Suprapubic skin (tissue), 4 donors: ENCODE measurements at places on chromosomes 4 and X.

GRCh38 chrX:104307341-104307740 lies 52.6 kb upstream of the ESX1 start:
- DNase-seq, result no peak
- peaks cover 3% of the 10 kb centered on the region for H3K4me1 ChIP-seq
- H3K27me3 ChIP-seq, result no peaks in the 10 kb centered on the region
- no peaks in the 10 kb centered on the region for H3K36me3 ChIP-seq
- H3K27ac ChIP-seq, result no peak overlapping the region
- no peak overlapping the region for H3K4me3 ChIP-seq

DNA sequence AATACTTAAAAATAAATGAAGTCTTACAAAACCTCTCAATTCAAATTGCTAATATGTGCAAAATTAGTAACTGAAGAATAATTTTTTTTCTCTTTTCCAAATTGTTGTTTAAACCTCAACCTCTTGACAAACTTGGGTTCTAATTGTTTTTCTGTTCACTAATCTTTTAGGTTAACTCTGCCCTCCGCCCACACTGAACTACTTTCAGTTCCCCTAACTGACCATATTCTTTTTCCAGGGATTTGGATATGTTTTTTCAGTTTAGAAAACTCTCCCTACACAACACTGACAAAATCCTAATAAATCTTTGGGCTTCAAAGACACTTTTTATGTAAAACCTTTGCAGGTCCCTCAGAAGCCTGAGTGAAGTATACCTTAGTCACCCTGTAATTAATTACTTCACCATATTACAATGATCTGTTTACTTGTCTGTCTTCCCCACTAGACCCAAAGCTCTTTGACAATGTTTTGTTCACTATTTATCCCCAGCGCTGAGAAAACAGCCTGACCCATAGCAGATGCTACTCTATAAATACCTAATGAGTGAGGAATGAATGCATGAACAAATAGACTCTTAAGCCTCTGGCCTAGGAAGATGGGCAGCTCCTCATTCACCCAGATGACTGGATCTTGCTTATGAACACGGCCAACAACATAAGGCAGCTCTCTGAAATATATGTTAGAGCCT lies 134.9 kb downstream of the MAML3 start:
- H3K27ac ChIP-seq, result no peak overlapping the region
- no peak overlapping the region for H3K4me3 ChIP-seq
- no peaks in the 10 kb centered on the region for H3K36me3 ChIP-seq

DNA sequence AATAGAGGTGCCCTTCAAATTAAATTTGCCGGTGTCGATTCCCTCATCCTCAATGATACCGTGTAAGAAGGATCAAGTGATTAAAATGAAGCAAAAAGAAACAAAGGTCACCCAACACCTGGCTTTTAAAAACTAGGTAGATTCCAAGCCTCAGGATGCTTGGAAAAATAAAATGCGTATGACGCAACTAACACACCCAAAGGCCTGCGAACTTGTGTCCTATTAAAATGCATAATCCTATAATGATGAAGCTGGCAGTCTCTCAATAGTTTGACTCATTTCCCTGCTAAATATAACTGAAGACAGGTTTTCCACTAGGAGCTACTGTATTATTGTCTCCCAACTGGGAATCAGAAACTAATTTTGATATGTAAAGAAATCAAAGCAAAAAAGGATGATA lies 263.2 kb downstream of the DHX15 start:
- no peaks in the 10 kb centered on the region for H3K27me3 ChIP-seq
- no peak overlapping the region for H3K4me3 ChIP-seq
- no peaks in the 10 kb centered on the region for H3K36me3 ChIP-seq
- DNase-seq, result no peak
- H3K27ac ChIP-seq, result no peak overlapping the region

DNA sequence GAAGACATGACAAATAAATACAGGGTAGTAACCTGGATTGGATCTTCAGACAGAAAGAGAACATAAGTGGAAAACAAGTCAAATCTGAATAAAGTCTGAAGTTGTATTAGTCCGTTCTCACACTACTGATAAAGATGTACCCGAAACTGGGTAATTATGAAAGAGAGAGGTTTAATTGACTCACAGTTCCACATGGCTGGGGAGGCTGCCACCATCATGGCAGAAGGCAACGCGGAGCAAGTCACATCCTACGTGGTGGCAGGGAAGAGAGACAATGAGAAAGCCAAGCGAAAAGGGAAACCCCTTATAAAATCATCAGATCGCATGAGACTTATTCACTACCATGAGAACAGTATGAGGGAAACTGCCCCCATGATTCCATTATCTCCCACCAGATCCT lies 82.8 kb downstream of the USP46 start:
- H3K27me3 ChIP-seq, result no peaks in the 10 kb centered on the region
- no peaks in the 10 kb centered on the region for H3K36me3 ChIP-seq
- H3K27ac ChIP-seq, result no peak overlapping the region
- H3K4me3 ChIP-seq, result no peak overlapping the region
- no peaks in the 10 kb centered on the region for H3K4me1 ChIP-seq
- DNase-seq, result no peak

DNA sequence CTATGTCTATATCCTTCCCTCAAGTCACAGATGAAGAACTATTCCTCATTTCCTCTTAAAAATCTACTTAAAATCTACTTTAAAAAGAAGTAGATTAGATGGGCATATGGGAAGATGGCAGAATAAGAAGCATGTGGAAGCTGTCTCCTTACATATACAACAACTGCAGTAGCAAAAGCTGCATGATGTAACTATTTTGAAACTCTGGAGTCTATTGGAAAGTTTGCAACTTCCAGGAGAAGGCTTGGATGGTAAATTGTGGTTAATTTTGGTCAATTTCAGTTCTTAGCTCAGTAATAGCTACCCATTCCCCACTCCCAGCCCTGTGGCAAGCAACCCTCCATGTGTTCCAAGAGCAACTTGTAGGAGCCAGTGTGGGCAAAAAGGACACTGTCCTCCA lies 36.9 kb downstream of the MORC4 start:
- H3K4me1 ChIP-seq, result no peaks in the 10 kb centered on the region
- no peak for DNase-seq
- no peak overlapping the region for H3K4me3 ChIP-seq
- H3K36me3 ChIP-seq, result peaks cover 9% of the 10 kb centered on the region

DNA sequence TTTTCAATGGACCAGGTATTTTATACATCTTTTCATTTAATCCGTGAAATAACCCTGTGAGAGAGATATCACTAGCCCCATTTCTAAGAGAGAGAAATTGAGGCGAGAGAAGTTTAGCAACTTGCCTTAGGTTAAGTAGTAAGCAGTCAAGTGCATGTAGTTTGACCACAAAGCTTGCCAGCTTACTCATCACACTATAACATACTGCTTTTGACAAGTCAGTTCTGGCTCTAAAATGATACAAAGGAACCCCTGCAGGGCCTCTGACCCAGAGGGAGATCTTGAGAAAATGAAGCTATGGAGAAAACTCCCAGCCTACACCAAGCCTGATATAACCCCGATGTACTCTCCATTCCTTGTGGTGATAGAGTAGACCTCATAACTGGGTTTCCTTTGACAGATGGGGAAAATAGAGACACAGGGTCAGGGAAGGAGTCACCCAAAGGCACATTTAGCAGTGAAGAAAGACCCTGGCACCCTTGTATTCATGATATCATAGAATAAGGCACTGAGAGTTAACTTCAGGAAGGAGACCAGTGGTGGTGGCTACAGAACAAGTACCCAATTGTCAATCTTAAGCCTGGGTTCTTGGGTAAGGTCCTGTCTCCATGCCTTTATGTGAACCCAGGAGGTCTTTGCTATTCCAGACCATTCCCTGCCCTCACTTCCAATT lies 60.2 kb upstream of the MSN start:
- H3K4me3 ChIP-seq, result no peak overlapping the region
- no peaks in the 10 kb centered on the region for H3K36me3 ChIP-seq
- H3K27ac ChIP-seq, result no peak overlapping the region
- no peaks in the 10 kb centered on the region for H3K27me3 ChIP-seq

- no peaks in the 10 kb centered on the region for H3K4me1 ChIP-seq
- H3K27ac ChIP-seq, result no peak overlapping the region
- no peak overlapping the region for H3K4me3 ChIP-seq
- no peak for DNase-seq
- no peaks in the 10 kb centered on the region for H3K27me3 ChIP-seq
- no peaks in the 10 kb centered on the region for H3K36me3 ChIP-seq
Observed at GRCh38 chrX:131677655-131678628, 134.1 kb downstream of the OR13H1 start.

GRCh38 chr4:5890063-5890727 lies 2.7 kb downstream of the CRMP1 start:
- H3K4me3 ChIP-seq, result peak overlapping the region; percentile 19
- no peak overlapping the region for H3K27ac ChIP-seq
- peaks cover 40% of the 10 kb centered on the region for H3K4me1 ChIP-seq

DNA sequence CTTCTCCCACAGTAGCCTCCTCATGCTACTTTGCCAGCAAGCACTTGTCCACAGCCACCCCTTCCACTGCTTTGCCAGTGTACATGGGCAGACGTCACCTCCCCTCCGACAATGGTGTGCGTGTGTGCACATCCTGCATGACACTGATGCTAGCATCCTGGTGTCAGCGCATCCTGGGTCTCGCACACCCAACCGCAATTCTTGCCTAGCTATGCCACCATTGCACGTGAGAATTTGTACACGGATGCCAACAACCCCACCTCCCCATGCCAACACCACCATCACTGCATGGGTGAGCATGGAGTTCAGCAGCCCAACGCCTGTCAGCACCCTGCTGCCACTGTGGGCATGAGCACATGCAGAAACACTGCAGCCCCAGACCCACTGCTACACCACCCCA lies 550.0 kb downstream of the STPG2 start:
- no peaks in the 10 kb centered on the region for H3K27me3 ChIP-seq
- H3K27ac ChIP-seq, result no peak overlapping the region
- no peak for DNase-seq
- H3K4me3 ChIP-seq, result no peak overlapping the region
- no peaks in the 10 kb centered on the region for H3K4me1 ChIP-seq

GRCh38 chrX:19807414-19807813 lies 80.0 kb downstream of the SH3KBP1 start:
- H3K4me1 ChIP-seq, result peaks cover 3% of the 10 kb centered on the region
- H3K36me3 ChIP-seq, result no peaks in the 10 kb centered on the region
- H3K27me3 ChIP-seq, result no peaks in the 10 kb centered on the region
- no peak overlapping the region for H3K4me3 ChIP-seq
- H3K27ac ChIP-seq, result no peak overlapping the region

- H3K4me3 ChIP-seq, result no peak overlapping the region
- no peaks in the 10 kb centered on the region for H3K27me3 ChIP-seq
- H3K4me1 ChIP-seq, result no peaks in the 10 kb centered on the region
- no peaks in the 10 kb centered on the region for H3K36me3 ChIP-seq
- no peak for DNase-seq
- H3K27ac ChIP-seq, result no peak overlapping the region
Observed at GRCh38 chr4:135408109-135408508, 1206.5 kb upstream of the PABPC4L start.

DNA sequence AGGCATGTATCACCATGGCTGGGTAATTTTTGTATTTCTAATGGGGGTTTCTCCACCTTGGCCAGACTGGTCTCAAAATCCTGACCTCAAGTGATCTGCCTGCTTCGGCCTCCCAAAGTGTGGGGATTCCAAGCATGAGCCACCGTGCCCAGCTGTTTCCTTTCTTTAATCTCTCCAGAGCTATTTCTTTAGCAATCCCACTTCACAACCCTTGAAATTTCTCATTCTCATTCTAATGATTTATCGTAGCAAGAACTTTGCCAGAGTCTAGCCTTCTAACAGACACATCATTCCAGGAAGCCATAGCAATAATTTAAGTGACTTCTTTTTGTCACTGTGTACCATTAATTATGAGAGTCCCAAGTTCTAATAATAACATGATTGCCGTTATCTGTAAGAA lies 68.6 kb downstream of the RXFP1 start:
- H3K27ac ChIP-seq, result no peak overlapping the region
- no peaks in the 10 kb centered on the region for H3K27me3 ChIP-seq
- no peak overlapping the region for H3K4me3 ChIP-seq
- no peaks in the 10 kb centered on the region for H3K4me1 ChIP-seq

DNA sequence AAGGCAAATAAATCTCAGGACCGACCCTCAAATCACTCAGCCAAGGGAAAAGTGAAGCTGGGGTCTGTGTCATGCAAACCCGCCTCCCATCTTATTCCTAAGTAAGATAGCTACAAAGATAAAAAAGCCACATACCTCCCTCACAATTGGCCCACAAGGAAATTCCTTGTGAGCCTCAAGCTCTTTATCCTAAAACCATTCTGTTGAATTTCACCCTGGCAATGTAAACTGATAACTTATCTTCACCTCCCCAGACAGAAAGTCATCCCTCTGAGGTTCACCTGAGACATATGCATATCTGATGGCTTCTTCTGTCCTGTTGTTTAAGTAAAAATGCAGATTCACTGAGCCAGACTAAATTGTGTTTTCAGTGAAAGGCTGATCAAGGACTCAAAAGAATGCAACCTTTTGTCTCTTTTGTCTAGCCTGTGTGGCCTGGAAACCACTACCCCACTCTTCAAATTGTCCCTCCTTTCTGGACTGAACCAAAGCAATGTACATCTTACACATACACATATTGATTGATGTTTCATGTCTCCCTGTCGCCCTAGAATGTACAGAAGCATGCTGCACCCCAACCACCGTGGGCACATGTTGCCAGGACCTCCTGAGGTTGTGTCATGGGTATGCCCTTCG lies 91.3 kb downstream of the MFAP3L start:
- no peak overlapping the region for H3K4me3 ChIP-seq
- no peaks in the 10 kb centered on the region for H3K27me3 ChIP-seq
- DNase-seq, result no peak
- no peak overlapping the region for H3K27ac ChIP-seq

DNA sequence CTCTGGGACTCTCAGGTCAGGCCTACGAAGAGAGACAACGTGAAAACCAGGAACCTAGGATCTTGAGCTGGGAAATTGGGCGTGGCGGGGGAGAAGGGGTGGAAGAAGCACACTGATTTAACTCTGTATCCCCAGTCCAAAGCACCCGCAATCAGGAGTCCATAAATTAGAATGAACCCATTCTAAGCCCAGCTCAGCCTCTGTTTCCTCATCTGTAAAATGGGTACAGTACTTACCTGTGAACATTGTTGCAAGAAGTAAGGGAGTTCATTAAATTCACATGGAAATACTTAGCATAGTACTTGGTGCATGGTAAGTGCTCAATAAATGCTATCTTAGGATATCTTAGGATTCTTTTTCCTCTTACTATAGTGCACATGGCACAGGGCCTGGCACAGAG lies 326.7 kb downstream of the BCOR start:
- no peaks in the 10 kb centered on the region for H3K4me1 ChIP-seq
- DNase-seq, result no peak
- no peak overlapping the region for H3K27ac ChIP-seq

GRCh38 chr4:118167306-118167705 lies 133.0 kb downstream of the NDST3 start:
- DNase-seq, result no peak
- no peaks in the 10 kb centered on the region for H3K27me3 ChIP-seq
- H3K4me3 ChIP-seq, result no peak overlapping the region

- no peaks in the 10 kb centered on the region for H3K27me3 ChIP-seq
- peaks cover 60% of the 10 kb centered on the region for H3K4me1 ChIP-seq
- H3K27ac ChIP-seq, result no peak overlapping the region
- no peak overlapping the region for H3K4me3 ChIP-seq
- no peaks in the 10 kb centered on the region for H3K36me3 ChIP-seq
Observed at GRCh38 chr4:75726577-75726976, 2.2 kb downstream of the USO1 start.

GRCh38 chr4:182826391-182826790 lies 90.8 kb downstream of the DCTD start:
- no peak overlapping the region for H3K4me3 ChIP-seq
- H3K36me3 ChIP-seq, result no peaks in the 10 kb centered on the region
- no peaks in the 10 kb centered on the region for H3K4me1 ChIP-seq
- no peak overlapping the region for H3K27ac ChIP-seq

GRCh38 chr4:88630756-88631155 lies 38.5 kb downstream of the HERC3 start:
- no peak overlapping the region for H3K4me3 ChIP-seq
- no peaks in the 10 kb centered on the region for H3K4me1 ChIP-seq
- no peaks in the 10 kb centered on the region for H3K36me3 ChIP-seq
